ENCODE measurements at places on chromosomes 2 and 18.

- DNase-seq: no peak
Measured at GRCh38 chr2:74552914-74553811, 579 bp downstream of the LOXL3 start.

DNA sequence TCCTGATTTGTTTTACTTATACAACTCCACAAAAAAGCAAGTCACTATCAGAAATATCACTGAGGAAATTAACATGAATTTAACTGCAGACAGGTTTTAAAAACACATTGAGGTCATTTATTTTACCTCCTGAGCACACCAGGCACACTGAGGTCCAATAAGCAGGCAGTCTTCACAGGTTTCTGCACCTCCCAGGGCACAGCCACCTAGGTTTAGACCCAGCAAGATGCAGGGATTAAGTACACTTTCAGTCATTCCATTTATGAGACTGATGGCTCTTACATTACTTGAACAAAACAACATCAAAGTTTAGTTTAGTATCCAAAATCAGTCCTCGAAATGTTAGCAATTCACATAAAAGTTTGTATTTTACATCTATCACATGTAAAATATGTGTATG lies 1.0 kb downstream of the ITGB6 start:
- DNase-seq: no peak

GRCh38 chr2:176206682-176207081 lies 18.2 kb downstream of the HOXD1 start:
- no peak for DNase-seq

DNA sequence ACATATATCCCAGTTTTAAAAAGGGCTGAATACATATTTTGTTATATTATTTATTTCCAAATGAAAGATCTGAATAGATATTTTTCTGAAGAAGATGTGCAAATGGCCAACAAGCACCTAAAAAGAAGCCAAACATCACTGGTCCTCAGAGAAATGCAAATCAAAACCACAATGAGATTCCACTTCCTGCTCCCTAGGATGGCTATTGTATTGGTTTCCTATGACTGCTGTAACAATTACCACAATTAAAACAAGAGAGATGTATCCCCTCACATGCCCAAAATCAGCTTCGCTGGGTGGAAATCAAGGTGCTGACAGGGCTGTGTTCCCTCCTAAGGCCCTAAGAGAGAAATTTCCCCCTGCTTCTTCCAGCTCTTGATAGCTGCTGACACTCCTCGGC lies 23.2 kb downstream of the ABCB11 start:
- DNase-seq: no peak

GRCh38 chr2:16629044-16629443 lies 36.6 kb downstream of the CYRIA start:
- DNase-seq: no peak

- no peak for DNase-seq
Measured at GRCh38 chr2:121343191-121343590, 58.2 kb upstream of the TFCP2L1 start.

GRCh38 chr2:172084645-172085459 lies 455 bp upstream of the DLX1 start:
- DNase-seq: peak; percentile 75
